ENCODE measurements at places on chromosomes 1 and 21.

DNA sequence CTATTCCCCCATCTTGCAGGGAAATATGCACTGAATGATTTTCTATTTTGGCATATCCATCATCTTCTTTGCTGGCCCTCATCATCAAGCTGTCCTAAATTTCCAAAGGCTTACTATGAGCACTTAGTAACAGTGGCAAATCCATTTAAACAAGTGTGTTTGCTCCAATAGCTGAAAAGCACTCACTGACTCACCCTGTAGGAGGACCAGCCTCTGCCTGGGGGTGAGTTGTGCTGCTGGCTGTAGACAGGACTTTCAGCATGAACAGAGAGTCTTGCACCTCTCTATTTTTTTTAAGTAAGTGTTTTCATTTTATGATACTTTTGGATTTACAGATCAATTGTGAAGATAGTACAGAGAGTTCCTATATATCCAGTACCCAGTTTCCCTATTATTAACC lies 97.3 kb downstream of the SLC35F3 start:
- no peak for DNase-seq

- no peak for DNase-seq
These were observed 43.7 kb upstream of the KCNA3 start for GRCh38 chr1:110718452-110718851.

DNA sequence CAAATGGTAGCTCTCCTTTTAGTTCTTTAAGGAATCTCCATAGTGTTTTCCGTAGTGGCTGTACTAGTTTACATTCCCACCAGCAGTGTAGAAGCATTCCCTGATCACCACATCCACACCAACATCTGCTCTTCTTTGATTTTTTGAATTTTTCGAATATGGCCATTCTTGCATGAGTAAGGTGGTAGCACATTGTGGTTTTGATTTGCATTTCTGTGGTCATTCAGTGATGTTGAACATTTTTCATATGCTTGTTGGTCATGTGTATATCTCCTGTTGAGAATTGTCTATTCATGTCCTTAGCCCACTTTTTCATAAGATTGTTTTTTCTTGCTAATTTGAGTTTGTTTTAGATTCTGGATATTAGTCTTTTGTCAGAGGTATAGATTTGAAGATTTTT lies 84.6 kb upstream of the B3GALT2 start:
- DNase-seq = no peak

GRCh38 chr1:69511426-69512192 lies 56.1 kb upstream of the LRRC7 start:
- DNase-seq = no peak

GRCh38 chr1:35030756-35031446 lies 844 bp downstream of the ZMYM6 start:
- peak; percentile 14 for DNase-seq

- no peak for DNase-seq
These were observed 49.7 kb downstream of the GPR52 start for GRCh38 chr1:174497478-174497877.
